ENCODE measurements at places on chromosomes 2 and 18.

DNA sequence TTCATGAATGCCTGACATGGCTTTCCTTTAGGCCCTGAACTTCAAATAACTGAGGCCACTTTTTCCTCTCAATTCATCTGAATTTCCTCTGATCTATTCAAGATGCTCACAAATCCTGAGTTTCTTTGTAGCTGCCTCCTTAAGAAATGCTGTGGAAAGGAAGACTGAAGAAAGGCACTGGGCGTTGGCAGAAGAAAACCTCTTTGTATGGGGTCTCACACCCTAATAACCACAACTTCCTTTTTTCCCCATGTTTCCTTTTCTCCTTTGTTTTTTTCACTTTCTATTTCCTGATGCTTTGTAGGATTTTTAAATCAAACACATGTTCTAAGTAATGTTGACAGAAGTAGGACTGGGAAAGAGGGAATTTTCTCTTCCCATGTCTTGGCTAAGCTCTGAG, 447.4 kb downstream of the CMPK2 start:
- DNase-seq: no peak

DNA sequence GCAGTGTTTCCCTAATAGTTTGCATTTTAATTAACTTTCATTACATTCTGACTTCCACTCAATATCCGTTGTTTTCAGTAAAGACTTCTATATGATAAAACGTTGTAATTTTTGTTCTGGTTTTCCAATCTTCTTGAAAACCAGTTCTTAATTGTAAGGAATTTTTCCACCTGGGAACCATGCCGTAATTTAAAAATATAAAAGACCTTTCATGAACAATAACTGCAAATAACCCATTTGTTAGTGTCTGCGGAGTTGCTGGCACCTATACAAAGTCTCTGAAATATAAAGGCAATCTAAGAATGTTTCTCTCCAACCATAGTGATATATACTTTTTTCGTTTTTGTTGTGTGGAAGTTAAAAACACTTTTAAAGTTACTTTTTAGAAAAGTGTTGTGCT, 7.7 kb upstream of the SATB2 start:
- DNase-seq: no peak

- DNase-seq: no peak
Observed at GRCh38 chr2:48161628-48162027, 255.3 kb upstream of the FBXO11 start.

- DNase-seq: no peak
Observed at GRCh38 chr2:221137385-221137784, 434.7 kb downstream of the EPHA4 start.

GRCh38 chr2:162261032-162261945, 18.0 kb upstream of the FAP start:
- no peak for DNase-seq

- no peak for DNase-seq
Observed at GRCh38 chr2:8827729-8828128, 9.7 kb downstream of the KIDINS220 start.

- DNase-seq: no peak
Observed at GRCh38 chr18:13163167-13163927, 55.2 kb upstream of the LDLRAD4 start.

DNA sequence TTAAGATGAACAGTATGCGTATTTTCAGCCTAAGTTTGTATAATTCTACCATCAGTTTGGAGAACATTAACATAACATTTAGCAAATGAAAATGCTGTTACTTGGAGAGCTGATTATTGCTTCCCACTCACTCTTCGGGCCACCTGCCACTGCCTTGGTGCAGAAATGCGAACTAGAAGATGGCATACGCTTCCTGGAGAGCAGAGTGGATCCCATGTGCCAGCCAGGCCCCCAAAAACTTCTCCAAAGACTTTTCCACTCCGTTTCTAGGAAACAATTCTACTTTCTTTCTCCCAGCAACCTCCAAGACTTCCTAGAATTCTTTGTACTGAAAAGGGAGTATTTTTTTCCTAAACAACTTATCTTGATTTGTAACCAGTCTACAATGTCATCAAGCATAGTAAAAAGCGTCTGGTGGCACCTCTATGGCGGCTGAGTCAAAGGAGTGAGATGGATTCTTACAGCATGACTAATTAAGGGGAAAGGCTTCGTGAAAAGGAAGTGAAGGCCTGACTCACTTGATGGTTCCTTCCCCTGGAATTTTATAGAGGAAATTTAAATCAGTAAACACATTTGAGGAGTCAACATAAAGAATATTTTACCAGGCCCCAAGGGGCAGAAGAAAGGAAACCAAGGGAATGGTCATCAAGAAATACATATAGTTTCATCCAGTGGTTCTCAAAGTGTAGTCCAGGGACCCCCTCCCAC, 36.6 kb downstream of the FEZ2 start:
- no peak for DNase-seq

- no peak for DNase-seq
Observed at GRCh38 chr18:57583297-57583835, 3.1 kb downstream of the FECH start.

GRCh38 chr18:23810396-23810795, 121.1 kb downstream of the LAMA3 start:
- DNase-seq: no peak

DNA sequence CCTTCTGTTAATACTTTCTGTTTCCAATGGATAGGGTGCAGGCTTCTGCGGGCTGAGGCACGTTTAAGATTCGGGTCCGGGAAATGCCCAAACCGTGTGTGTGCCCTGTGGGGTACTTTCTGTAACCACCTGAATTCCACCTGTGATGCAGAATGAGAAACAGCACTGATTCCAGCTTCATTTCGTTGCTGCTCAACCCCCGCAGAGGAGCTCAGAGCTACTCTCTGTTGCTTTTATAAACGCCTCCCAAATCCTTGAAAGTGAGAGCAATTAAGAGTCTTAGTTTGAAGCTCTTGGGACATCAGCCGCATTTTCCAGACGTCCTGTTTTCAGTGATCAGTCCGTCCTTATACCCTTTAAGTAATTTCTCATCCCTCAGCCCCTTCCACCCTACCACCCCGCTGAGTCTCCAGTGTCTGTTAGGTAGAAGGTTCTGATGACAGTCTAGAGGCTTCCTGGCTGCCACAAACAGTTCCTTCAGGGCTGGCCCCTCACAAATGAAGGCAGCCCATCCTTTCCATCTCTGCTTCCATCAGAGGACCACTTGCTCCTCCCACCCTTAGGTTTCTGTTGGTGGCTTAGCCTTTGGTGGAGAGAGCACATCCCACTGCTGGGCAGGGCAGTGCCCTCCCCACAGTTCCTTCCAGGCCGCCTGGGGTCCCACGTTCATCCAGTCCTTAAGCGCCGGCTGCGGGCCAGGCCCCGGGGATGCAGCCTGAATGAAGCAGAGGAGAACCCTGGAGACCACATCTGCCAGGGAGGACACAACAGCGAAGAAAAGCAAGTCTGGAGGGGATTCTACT, 230.1 kb downstream of the SEPTIN10 start:
- DNase-seq: no peak
